ENCODE measurements at places on chromosomes 4 and X.
A peak's percentile ranks its signal among the peaks of the same experiment; 100 is the strongest.

GRCh38 chrX:72572248-72573157, at the start of gene HDAC8:
TSS of gene HDAC8 (minus strand) at chrX:72572843. CDS start at chrX:72572761, 82 bp downstream.
- DNase-seq = peak; percentile 71

DNA sequence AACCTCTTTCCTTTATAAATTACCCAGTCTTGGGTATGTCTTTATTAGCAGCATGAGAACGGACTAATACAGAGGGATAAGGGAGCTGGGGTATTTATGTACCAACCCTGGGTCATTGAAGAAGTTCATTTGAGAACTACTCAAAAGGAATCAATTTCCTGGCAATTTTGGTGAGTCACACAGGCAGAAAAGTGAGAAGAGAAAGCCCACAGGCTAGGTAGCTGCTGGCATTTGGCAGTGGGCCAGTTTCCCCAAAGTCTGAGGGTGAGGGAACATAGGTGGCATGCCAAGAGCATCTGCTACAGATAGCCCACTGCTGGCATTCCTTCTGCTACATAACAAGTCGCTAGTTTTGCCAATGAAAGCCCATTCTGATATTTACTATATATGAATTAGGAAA, 411.2 kb downstream of the MID1IP1 start:
- DNase-seq = no peak

DNA sequence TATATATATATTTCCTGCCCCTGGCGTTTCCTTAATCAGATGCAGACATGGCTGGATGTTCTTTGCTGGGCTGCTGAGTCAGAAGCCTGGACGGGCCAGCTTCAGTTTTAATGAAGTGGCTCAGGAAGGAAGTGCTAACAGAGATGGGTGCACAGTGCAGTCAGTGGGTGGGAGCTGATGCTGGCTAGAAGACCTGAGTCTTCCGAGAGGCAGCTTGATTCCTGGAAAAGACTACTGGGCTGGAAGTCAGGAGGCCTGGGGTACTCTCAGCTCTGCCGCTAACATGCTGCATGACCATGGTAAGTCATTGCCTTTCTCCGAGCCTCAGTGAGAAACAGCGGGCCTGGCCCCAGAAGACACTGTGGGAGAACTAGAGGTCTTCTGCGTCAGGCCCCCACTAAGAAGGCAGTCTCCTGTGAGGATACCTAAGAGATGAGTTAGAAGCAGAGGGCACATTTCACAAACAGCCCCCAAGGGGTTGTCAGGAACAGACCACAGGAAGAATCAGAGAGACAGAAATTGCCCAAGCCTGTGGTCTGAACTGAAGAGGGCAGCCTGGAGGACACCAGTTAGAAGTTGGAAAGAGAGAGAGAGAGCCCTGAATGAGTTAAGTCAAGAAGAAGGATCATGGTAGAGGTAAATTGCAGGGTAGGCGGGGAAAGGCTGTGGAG, 8.3 kb upstream of the CD40LG start:
- DNase-seq = no peak

DNA sequence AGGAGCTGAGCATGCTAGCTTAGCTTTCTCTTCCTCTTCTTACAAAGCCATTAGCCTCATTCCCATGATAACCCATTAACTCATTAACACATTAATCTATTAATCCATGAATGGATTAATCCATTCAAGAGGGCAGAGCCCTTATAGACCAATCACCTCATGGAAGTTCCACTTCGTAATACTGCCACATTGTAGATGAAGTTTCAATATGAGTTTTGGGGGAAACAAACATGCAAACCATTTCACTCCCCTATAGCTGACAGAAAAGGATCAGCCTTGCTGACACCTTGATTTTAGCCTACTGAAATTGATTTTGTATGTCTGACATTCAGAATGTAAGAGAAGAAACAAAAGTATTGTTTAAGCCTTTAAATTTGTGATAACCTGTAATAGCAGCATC, 251.8 kb upstream of the GALNTL6 start:
- DNase-seq = no peak

DNA sequence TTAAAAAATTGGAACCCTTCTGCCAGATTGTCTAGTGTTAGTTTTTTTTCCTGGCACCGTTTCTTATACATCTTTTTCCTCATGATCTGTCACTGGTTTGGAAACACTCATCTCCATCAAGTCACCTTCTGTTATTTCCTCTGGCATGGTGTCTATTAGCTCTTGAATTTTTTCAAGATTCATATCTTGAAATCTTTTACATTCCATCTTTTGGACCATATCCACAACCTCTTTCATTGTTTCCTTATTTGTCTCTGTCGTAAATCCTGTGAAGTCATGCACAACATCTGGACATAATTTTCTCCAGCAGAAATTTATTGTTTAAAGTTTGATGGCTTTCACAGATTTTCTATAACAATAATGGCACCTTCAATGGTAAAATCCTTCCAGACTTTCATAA, 10.2 kb upstream of the TMEM185A start:
- no peak for DNase-seq

GRCh38 chrX:153571534-153571908, 27.4 kb downstream of the CCNQ start:
- no peak for DNase-seq

DNA sequence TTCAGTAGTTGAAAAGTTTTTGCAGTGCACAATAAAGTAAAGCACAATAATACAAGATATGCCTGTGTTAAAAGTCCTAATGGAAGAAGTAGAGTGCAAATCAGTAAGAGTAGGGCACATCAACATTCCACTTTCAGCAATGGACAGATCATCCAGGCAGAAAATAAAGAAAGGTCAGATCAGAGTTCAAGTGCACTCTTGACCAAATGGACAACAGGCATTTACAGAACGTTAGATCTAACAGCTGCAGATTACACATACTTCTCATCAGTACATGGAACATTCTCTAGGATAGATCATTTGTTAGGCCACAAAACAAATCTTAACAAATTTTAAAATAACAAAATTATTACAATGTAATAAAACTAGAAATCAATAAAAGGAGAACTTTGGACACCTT, 1373.5 kb upstream of the PABPC4L start:
- DNase-seq = no peak

GRCh38 chrX:37800717-37801116, 20.9 kb downstream of the CYBB start:
- DNase-seq = no peak

DNA sequence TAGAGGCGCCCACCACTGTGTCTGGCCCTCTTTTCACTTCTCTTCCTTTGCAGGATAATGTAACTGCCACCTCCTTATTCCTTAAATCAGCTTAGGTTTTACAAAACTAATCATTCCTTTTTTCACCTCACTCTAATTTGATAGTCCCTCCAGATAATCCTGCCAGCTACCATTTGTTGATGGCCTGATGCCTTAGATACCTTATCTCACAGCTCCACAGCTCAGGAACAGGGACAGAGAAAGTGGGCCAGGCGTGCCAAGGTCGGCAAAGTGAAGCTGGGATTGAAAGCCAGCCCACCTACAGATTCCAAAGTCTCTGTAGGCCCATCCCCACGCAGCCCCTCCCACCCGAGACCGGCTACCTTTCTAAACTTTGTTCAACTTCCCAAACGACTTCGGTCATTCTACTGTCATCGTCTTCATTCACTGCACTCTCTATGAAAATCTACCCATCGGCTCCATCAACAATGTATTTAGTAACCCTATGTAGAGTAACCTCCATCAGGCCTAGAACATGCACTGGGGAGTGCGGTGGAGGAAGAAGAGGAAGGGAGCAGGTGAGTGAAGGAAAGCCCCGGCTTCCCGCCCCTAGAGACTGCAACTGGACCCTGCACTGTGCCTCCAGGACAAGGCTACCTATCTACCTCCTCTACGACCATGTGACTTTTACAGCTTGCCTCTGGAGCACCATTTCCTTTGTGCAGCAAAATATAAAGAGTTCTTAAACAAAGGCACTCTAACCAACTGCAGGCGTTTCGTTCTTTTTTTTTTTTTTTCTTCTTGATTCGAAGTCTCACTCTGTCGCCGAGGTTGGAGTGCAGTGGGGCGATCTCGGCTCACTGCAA, 1.5 kb downstream of the CASP6 start:
- no peak for DNase-seq

DNA sequence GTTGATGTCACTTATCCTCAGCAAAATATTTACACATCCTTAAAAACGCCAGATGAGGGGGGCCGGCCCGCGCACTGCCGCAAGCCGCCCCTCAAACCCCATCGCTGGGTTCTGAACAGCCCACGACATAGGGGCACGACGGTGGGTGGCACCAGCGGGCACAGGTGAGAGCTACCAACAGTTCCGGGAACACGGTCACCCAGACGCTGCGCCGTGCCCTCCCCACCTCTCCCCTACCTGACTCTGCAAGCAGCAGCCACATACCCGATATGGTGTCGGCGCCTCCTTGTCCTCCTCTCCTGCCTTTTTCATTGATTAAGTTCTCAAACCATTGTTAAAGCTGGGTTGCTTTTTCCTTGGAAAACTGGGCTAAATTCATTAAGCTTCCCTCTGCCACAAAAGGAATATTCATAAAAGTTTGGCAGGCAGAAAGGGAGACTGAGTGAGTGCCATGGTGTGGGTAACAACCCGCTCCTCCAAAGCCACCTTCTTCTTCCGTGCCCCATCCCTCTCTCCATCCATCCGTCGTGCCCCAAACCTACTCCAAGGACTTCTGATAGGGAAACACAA, 1.4 kb downstream of the RAI2 start:
- DNase-seq = no peak

DNA sequence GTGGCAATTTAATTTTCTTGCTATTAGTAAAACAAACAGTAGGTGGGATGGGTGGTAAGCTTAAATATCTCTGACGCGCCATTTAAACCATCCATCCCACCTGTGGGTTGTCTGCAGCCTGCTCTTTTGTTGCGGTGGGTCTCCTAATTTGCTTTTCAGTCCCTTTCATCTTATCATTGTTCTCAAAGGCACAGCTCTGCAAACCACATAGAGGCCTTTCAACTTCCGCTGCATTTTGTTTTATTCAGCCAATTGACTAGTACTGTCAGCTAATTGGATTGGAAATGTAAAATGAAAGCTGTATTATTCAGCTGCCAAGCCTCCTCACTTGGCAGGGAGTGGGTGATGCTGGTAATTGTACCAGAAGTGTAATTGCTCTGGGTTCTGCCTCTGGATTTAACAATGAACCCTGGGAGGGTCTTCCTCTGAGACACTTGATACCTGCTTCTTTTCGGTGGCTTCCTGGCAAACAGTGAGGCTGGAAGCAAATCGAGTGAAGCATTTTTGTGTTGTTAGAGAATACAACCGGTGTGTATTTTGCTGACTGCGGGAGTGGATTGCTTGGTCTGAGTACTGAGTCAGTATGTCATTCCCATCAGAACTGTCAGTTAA, 165.6 kb downstream of the FRAS1 start:
- no peak for DNase-seq

- no peak for DNase-seq
These were observed 13.6 kb upstream of the PTTG2 start for GRCh38 chr4:37946503-37947179.

DNA sequence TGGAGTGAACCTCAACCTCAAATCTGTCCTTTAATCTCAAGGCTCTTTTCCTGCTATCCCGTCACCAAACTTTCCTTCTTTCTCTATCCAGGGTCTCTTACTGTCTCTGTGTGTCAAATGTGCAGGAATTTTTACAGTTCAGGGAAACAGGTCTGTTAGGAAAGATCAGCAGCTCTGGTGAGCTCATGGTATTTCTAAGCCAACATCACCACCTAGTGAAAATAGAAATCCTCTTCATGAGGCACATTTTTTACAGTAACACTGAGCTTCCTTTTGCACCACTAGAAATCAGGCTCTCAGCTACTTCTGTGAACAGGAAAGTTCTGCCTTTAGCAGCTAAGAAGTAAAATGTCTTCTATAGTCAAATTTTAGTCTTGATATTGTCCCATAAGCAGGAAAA, 39.6 kb downstream of the NUDT11 start:
- DNase-seq = no peak

DNA sequence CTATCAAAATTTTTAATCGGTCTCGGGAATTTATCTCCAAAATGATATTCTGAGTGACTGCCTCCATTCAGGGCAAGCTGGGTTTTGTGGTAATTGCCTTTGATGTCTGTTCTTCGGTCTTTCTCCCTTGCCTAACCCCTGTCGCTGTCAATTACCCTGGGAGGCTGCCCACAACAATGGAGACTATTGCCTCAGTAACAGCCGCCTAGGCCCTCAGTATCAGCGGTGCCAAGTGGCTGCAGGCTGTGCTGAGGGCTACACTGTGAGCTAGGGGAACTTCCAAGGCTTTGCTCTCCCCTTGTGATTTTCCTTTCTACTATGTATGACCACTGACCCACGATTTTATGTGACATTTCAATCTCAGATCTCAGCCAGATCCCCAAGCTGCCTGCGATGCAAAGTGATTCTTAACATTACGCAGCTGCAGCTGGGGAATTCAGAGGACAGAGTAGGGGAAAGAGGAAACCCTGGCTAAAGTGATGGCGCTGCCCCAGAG, 36.3 kb upstream of the REST start:
- DNase-seq = no peak

DNA sequence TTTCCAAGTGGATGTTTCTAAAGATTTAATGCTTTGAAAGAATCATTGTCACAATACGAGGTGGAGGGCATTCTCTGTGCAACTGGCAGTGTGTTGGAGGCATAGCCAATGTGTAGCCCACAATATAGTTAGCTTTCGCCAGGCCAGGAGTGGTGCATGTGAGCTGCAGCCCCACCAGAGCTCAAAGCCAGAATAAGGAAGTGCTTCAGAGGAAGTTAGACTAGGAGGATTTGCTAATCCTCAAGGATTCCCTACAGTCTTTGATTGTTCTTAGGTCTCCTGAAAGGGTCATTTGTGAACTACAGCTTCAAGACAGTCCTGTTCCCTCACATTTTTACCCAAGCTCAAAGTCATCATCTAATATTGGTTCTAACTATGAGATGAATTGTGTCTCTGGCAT, 16.4 kb downstream of the TRPC5OS start:
- DNase-seq = no peak

Data from suprapubic skin (tissue), 4 donors.